ENCODE measurements at places on chromosomes 13 and 19.

GRCh38 chr13:33994198-33994597, 176.2 kb downstream of the RFC3 start:
- no peak for DNase-seq

DNA sequence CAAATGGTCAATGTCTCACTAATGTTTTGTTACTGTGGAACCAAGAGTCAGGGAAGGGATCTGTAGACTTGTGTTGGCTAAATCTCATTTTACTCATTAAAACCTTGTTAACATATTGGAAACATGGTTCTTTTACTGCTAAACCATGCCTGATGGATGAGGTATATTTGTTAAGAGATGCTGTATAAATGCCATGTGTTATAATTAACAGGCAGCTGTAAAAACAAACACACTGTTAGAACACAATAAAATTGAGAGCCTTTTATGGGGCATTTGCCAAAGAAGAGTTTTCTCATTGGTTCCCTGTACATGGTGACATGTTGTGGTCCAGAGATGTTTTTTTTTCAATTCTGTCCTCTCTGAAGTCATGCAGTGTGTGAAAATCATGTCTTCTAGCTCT, 121.9 kb downstream of the ESD start:
- no peak for DNase-seq

GRCh38 chr13:43094901-43095300, 71.5 kb downstream of the DNAJC15 start:
- DNase-seq: no peak

GRCh38 chr19:14203177-14203576, 2.8 kb downstream of the ADGRL1 start:
- DNase-seq: no peak

DNA sequence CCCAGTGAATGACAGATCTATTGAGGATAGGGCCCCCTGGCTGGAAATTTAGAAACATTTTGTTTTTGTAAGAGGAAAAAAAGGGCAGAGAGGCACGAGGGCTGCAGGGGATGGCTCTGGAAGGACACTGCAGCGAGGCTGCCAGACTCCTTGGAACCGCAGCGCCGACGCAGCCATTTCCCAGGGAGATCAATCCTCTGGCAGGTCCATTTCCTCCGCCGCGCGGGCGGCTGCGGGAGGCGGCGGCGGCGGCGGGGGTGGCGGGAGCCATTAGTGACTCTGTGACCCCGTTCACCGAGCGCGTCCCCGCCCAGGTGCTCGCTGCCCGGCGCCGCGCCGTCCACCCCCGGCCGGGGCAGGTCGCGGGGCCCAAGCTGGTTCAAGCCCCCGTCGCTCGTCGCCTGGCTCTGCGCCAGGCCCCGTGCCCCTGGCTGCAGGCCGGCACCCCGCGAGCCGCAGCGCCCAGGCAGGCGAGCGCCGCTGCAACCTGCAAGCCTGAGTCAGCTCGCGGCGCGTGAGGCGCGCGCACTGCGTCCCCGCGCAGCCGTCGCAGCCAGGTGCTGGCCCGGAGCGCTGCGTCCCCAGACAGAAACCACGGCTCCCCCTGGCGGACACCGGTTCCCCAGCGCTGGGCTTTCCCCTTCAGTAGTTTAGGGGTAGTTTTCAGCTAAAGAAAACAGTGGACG, 192.6 kb downstream of the KATNAL1 start:
- DNase-seq: peak; percentile 92

DNA sequence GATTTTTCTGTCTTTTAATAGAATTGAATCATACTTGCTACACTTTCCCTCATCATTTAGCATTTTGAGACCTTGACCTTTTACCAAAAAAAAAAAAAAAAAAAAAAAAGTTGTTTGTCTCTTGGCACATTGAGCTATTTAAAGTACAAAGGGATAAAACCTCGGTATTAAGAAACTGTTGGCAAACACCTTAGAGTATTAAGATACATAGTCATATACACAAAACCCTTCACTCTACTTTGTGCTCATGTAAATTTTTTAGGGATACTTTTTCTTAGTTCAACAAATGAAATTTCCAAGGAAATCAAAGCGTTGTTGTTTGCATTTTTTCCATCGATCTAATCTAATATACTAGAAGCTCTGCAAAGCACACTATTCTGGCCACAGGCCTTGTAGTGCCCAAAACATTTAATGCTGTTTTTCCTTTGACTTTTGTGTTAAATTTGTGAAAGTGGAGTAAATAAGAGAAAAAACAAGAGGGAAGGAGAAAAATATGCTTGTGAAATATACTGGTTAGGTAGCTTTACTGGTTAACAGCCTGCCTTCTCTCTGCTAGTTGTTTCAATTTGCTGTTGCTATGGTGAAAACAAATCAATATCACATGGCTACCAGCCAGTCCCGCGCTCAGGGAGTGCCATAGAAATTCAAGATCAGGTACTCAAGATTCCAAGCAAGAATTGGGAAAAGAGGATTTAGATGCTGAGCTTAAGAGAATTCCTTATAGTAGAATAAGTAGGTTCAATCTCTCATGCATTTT, 2.6 kb downstream of the MBNL2 start:
- no peak for DNase-seq

- no peak for DNase-seq
These were observed 40.2 kb upstream of the PEG3 start for GRCh38 chr19:56880592-56881190.

DNA sequence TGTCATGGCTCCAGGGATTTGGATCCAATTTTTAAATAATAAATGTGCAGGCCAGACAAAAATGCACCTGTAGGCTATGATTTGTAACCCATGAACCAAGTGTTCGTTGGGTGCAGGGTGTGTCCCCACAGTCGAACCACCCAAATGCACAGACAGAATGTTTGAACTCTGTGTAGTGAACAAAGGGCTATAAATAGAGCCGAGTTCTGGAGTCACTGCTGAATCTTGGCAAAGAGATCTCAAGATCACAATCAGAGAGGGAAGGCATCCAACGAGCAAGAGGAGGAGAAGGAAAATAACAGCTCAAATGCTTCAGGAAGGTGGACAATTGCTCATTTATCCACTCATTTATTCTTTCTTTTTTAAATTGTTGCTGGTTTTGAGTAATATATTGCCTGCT, 547.9 kb downstream of the FGF9 start:
- no peak for DNase-seq

DNA sequence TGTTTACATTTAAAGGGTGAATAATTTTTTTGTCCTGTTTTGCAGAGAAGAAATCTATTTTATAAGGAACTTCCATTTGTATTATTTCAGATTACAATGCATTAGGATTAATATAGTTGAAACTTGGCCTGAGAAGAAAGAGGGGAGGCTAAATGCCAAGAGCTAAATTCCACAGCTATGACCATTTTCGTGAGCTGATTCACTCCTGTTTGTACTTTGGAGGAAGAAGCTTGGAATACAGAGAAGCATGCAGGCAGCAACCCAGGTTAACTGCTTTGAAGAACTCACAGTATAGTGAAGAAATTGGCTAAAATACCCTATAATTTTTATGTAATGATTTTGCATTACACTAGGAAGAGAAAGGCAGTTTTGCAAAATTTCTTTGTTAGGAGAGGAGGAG, 309.4 kb upstream of the KLF12 start:
- no peak for DNase-seq

DNA sequence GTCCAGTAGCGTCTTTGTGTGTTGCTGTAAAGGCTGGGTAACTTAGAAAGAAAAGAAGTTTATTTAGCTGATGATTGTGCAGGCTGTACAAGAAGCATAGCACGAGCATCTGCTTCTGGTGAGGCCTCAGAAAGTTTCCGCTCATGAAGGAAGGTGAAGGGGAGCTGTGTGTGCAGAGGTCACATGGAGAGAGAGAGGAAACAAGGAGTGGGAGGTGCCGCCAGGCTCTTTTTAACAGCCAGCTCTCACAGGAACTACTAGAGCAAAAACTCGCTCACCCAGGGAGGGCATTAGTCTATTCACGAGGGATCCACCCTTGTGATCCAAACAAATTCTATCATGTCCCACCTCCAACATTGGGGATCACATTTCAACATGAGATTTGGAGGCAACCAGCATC, 99.8 kb downstream of the GPR12 start:
- DNase-seq: no peak

GRCh38 chr19:39828015-39828653, 5.8 kb downstream of the DYRK1B start:
- DNase-seq: no peak

DNA sequence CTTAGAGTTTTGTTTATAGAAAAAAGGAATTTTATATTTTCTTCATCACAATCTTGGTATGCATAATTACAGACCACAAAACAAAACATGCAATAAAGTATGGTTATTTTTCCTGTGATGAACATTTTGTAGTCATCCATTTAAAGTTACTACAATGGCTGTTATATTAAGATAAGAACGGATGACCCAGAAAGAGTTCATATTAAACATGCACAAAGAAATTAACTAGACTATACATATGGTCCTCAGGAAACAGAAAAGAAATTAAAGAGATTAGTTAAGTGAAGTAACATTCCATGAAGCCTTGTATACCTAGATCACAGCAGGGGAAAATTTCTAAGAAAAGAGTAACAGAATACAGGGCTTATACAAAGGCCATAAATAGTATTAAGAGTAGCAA, 36.8 kb downstream of the RBM26 start:
- no peak for DNase-seq

DNA sequence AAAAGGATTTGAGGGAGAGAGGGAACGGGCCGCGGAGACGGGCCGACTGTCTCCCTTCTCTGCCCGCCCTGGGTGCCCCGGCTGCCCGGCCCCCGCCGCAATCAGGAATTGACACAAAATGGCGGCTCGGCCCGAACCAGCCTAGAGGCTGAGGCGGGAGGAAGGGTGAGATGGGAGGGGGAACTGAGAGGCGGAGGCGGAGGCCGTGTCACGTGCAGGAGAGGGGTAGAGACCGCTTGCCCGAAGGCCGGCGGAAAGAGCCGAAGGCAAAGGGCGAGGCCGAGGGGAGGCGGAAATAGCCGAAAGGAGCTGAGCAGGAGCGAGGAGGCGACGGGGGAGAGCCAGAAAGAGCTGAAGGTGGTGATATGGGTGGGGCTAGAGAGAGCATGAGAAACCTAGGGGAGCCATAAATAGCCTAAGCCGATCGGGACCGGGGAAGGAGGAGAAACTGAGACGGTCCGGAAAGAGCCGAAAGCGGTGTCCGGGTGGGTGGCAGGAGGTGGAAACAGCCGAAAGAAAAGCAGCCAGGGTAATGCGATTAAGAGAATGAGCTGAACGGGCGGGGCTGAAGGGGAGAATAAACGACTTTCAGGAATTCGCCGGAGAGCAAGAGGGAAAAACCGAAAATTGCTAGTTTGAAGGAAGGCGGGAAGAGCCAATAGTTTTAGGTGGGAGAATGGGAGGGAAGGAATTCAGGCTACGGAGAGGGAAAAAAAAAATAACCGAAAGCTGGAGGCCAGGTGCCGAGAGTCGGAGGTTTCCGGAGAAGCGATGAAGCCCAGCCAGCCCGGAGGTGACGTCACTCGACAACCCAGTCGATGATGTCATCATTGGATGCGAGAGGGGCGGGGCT, at the start of gene ZC3H4:
ZC3H4 (minus strand) TSS at position 780 of the 853 bp plus-strand sequence. CDS start 1,192 bp downstream, outside the sequence.
- peak; percentile 94 for DNase-seq

DNA sequence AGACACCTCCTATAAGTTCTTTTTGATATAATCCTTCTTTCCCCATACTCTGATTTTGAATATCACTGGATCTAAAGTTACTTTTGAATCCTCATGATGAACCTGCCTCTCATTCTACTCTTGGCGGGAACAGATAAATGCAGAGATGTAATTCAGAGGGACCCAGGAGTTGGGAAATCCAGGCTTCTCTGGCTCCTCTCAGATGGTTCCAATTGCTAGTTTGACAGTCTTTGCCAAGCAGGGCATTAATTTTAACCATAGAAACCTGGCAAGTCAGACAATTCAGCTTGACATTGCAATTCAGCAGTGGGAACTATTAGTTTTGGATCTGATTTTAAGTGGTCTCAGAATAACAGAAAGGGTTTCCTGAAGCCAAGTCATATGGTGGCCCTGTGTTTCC, 67.3 kb upstream of the KLF12 start:
- no peak for DNase-seq

DNA sequence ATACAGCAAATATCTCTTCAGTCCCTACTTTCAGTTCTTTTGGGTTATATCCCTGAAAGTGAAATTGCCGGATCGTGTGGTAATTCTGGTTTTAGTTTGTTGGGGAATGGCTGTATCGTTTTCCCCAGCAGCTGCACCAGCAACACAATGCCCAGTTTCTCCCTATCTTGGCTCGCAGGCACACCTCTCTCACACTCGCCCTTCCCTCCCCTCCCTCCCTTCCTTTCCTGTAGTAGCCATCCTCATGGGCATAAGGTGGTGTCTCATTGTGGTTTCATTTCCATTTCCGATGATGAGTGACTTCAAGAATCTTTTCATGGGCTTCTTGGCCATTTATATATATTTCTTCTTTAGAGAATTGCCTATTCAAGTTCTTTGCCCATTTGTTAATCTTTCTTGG, 8.6 kb upstream of the GPR18 start:
- no peak for DNase-seq

DNA sequence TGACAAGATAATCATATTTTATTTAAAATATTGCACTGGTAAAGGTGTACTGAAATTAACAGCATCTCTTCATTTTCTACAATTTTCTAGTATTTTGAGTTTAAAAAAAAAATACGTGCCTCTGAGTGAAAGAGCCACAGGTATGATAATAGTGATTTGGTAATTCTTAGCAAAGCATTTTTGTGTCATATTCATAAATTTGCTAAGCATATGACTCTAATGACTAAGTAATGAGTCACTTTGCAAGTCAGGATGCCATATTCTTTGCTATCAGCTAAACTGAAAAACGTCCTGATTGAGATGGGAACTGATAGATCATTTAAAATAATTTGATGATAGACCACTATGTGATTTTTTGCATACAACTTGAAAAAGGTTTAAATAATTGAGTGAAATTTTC, 136.1 kb upstream of the IRS2 start:
- DNase-seq: no peak
